ENCODE measurements at places on chromosomes 2 and 18.

- no peak for DNase-seq
Observed at GRCh38 chr18:14963246-14963645, 215.3 kb downstream of the ANKRD30B start.

DNA sequence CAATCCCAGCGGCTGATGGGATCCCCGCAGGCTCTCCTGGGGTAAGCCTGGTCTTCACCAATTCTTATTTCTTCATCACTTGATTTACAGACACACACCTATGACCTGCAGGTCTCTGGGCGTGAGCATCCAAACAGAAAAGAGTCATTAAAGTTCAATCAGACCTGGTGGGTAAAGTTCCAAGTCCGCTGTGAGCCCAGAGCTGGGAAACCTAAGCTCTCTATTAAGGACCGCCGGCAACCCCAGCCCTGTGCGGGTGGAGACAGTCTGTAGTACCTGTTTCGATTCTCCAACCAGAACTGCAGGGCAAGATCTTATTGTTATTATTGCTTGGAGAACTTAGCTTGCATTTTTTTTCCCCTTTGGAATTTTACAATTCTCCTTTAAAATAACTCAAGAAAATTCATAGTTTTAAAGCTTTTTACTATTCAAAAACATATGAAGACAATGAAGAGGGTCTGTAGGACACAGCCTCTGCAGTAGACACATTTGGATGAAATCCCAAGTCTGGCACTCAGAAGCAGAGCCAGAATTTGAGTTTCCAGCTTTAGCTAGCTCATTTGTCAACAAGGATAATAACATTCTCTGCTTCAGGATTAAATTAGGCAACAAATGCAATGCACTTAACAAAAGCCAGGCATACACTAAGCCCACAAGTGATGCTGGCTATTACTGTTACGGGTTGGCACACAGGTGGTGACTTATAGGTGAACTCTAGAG, 376.4 kb downstream of the INSIG2 start:
- DNase-seq: no peak

DNA sequence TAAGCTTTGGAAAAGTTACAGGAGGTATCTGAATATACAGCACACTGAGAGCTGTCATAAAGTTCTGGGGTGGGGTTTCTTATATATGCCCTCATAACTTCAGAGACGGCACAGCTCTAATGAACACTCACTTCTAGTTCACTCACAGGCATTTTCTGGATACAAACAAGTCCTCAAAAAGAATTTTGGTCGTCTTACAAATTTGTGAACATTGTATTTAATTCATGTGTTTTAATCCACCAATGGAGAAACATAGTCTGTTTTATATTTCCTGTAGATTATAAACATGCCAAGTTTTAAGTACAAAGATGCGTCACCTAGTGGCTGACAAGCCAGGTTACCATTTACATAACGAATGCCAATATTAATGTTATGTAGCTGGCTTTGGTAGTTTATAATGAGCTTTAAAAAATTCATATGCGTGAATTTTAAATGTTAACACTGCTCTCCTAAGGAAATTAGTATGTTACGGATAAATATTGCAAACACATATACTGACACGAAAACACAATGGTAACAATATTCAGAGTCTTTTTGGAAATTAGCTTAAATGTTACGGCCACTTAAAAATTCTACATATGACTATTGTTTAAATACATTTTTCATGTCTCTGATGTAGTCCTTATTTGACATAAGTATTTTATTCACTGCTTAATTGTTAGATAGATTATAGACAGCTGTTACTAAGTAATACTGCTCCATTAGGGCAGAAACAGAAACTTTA, 2.5 kb downstream of the COL3A1 start:
- no peak for DNase-seq

DNA sequence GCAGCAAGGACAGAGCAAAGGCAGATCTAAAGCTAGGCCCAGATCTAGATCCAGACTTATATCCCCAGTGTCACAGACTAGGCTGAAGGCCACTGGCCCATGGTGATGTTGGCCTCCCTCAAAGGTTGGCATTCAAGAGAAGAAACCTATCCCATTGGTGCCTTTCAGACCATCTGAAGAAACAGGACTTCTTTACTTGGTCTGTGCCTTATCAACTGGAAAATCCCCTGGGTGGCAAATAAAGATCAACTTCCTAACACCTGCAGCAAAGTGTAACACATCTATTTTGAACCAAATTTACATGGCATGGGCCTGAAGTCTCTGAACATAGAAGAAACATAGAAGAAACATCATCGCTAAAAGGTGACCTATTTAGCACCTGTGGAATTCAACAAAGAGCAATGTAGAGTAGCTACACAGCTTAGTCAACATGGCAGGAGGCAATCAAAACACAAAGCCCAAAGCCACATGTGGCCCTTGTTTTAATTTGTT, 35.8 kb downstream of the METTL4 start:
- no peak for DNase-seq

DNA sequence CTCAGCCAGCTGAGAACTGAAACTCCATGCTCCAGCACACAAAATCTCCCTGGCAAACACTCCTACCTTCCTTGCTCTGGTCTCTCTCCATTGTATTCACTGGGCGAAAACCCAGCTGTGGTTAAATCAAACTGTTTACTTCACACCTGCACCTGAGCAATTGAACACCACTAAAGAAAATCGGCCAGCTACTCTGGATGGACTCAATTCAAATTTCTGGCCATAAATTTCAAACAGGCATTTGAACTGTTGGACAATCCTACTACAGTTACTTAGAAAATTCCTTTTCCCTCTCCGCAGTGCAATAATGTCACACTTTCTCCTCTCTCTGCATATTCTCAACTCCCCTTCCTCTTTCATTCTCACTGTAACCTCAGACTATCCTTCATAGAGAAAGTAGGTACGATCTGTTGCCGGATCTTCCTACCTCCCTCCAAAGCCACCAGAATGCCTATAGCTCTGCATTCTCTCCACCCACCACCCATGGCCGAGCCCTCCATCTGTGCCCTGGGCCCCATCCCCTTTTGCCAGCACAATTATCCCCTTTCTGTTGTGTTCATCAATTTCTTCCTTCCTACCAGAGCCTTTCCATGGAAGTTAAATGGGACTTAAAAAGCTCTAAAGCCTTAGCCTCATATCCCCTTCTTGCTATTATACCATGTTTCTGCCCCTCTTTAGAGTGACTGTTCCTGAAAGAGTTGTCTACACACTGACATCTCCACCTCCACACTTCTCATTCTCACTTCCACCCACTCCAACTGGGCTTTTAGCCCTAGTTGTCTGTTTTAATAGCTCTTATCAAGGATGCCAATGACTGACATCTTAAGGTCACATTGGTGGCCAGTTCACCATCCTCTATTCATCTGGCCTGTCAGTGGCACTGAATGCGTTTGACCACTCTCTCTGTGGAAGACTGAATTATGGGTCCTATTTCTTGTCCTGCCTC, 127.5 kb upstream of the SLC1A4 start:
- DNase-seq: no peak

GRCh38 chr2:61396005-61396404, 74.9 kb downstream of the USP34 start:
- no peak for DNase-seq

DNA sequence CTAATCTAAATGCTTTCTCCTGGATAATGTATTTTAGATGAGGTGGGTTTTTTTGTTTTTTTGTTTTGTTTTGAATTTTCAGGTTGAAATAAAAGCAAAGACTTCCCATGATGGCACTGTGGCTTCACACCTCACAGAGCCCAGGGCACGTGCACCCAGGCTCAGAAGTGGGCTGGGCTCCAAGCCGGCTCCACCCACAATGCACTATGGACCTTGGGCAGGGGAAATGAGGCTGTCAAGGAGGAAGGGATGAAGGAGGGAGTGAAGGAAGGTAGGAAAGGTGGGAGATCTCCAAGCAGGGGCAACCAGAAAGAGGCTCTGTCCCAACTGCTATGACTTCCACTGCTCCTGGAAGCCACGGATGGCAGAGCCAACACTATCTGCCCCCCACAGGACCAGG, 60.4 kb downstream of the BIN1 start:
- DNase-seq: no peak

GRCh38 chr2:38505779-38506178, 96.9 kb downstream of the HNRNPLL start:
- no peak for DNase-seq

- no peak for DNase-seq
Observed at GRCh38 chr2:47174733-47175361, 19.7 kb upstream of the STPG4 start.

GRCh38 chr2:1754461-1755170, 10.3 kb upstream of the PXDN start:
- no peak for DNase-seq

- no peak for DNase-seq
Observed at GRCh38 chr2:74833418-74834233, at the start of gene HK2. Gene HK2, plus strand, starts transcription at chr2:74834127. Its CDS starts 454 bp downstream, at chr2:74834581.

DNA sequence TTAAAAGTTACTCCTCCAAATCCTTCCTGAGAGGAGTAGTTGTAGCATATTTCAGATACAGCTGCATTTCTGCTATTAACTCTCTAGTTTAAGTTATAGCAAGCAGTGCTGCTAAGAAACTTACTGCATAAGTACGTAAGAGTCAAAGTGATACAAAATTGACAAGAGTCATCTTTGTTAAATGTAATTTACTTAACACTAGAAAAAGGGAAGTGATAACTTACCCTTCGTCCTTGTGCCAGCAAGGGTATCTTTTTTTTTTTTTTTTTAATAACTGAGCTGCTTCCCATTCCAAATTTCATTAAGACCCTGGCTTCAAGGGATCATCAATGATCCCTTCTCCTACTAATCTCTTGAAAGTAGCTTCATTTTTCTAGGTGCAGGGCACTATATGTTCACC, 493.0 kb downstream of the PLCL1 start:
- no peak for DNase-seq

DNA sequence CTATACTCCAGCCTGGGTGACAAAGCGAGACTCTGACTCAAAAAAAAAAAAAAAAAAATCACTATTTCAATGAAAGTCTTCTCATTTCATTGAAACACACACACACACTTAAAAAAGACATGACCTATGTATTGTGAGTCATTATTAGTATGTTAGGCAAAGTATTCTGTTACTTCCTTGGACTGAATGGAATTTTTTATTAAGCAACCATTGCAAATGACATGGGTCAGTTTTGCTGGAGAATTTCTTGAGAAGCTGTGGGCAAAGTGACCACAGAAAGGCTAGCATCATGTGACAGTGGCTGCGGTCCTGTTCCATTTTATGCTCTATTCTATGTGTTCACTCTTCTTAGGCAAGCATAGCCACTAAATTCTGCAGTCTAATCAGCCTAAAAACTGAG, 695.7 kb downstream of the TDRD15 start:
- no peak for DNase-seq

GRCh38 chr2:24337890-24338289, 22.4 kb downstream of the ITSN2 start:
- no peak for DNase-seq

DNA sequence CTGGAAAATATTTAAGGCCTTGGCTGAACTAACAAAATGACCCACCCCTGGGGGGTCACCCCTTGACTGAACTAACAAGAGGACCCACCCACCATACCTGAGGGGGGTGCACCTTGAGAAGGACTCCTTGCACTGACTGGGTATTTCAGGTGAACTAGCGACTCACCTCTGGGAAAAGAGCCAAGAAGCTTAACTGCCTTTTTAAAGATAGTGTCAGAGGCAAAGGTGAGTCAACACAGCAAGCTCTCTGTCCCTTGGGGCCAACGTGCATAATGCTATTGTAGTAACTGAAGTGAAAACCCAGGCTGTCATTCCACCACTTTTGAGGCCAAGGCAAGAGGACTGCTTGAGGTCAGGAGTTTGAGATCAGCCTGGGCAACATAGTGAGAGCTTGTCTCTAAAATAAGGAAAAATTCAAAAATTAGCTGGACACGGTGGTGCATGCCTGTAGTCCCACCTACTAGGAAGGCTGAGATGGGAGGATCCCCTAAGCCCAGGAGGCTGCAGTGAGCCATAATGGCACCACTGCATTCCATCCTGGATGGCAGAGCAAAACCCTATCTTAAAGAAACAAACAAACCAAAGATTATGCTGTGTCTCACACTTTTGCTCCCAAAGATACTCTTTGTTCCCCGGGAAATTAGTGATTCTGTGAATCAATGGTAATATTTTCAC, 36.4 kb upstream of the ZCCHC2 start:
- no peak for DNase-seq

DNA sequence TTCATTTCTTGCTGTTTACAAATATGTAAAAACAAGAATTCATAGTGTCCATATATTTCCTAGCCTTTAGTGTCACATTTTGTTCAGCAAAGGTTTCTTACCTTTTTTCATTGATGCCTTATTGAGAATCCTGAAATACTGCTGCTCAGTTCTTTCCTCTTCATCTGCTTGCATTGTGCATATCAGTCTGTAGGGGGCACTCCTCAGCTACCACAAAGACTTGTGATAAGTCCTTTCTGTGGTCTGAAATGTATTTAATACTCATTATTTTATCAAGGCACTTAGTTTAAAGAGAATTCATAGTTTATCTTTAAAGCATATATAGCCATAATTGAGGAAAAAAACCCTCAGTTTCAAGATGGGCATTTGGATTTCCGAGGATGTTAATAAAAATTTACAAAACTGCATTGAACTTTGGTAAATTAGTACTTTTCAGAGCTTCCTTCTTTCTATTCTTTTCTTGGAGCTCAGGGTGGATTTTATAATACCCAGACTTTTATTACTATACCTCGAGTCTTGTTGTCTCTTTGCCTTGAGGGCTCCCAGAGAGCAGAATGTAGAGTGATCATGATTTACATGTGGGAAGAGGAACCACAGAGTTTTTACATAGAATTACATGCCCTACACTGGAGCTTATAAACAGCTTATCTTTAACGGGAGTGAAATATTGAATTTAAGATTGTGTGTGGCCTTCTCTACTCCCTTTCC, 570.1 kb downstream of the PLCL1 start:
- no peak for DNase-seq

DNA sequence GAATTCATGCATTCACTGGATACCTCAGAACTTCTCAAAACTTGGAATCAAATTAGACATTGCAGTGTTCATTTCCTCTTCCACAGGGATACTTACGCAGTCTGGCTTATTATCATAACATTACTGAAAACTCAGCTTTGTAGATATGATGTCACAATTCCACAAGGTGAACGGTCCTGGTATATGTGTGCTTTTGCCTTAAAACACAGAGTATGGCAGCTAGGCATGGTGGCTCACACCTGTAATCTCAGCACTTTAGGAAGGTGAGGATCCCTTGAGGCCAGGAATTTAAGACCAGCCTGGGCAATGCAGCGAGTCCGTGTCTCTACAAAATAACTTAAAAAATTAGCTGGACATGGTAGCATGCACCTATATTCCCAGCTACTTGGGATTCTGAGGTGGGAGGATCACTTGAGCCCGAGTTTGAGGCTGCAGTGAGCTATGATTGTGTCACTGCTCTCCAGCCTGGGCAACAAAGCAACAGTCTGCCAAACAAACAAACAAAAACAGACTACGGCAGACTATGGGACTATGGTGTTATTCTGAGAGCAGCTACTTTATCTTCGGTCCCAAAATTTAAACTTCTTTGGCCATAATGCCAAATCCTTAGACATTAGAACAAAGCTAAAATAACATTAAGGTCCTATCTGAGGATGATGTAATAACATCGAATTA, 1191.9 kb upstream of the SLC39A10 start:
- DNase-seq: no peak

GRCh38 chr2:20448246-20448976, 1.5 kb downstream of the RHOB start:
- DNase-seq: no peak
